Muscle of leg (tissue), 16 donors: ENCODE measurements at places on chromosomes 3 and 15.

DNA sequence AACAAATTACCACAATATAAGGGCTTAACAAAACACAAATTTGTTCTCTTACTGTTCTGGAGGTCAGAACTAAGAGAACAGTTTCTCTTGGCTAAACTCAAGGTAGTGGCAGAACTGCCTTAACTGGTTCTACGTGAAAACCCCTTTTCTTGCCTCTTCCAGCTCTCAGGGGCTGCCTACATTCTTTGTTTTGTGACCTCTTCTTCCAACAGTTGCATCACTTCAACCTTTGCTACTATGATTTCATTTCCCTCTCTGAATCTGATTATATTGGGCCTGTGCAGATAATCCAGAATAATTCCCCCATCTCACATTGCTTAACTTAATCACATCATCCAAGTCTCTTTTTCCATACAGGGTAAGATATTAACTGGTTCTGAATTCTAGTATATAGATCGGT is 624.6 kb downstream of the ZPLD1 start:
- DNase-seq: no peak

DNA sequence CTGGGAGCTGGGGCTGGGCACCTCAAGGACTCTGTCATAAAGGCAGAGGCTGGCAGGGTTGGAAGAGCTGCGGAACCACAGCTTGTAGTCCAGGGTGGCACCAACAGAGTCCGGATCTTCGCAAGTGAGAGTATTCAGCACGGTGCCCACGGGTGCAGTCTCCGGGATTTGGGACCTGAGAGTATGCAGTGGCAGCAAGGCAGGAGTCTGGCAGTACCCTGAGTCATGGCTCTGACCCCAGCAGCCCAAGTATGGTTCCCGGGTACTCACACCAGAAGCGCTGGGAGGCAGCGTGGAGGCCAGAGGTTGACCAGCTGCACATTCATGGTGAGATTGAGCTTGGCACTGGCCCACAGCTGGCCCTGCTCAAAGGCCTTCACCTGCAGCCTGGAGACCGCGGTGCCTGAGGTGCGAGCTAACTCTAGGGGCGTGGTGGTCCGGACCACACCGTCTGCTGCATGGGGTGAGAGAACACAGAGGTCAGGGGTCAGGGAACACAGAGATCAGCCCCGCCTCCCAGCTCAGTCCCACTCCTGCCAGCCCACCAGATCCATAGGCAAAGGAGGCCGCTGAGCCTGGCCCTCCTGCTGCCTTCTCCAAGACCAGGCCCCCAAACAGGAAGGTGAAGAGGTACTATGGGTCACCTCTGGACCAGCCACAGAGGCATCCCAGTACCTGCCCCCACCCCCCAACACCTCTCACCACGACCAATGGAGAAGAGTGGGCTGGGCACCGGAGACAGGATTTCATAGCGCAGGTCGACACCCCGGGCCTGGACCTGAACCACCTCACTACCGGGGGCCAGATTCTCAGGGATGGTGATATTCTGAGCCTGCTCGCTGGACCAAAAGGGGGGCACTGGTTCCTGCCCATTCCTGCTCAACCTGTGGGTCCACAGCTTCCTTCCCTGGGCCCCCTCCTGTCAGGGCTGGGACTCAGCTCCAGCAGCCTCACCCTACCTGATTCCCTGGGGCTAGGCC is 4.5 kb downstream of the CDHR4 start:
- DNase-seq: no peak

DNA sequence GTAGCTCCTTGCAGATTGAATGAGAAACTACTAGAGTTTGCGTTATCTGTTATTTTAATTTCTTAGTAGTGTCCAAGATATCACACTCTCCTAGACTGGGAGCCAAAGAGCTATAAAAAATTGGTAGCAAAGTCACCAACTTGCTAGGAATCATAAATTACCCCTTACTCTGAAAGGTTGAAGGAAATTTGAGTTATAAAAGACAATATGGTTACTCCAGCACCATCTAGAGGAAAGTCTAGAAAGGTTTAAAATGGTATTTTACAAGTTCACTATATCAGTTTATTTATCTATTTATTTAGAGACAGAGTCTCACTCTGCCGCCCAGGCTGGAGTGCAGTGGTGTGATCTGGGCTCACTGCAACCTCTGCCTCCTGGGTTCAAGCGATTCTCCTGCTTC is 121.6 kb downstream of the RBPMS2 start:
- DNase-seq: no peak

GRCh38 chr3:170835336-170835735 is 34.7 kb downstream of the RPL22L1 start:
- DNase-seq: peak; percentile 85

GRCh38 chr3:32667072-32667582 is 17.9 kb upstream of the CNOT10 start:
- no peak for DNase-seq

- DNase-seq: no peak
Measured at GRCh38 chr15:100493213-100493612, 35.5 kb downstream of the CERS3 start.

GRCh38 chr3:113594066-113594465 is 61.7 kb downstream of the SIDT1 start:
- DNase-seq: no peak
